ENCODE measurements at places on chromosomes 1 and 21.
A peak's percentile ranks its signal among the peaks of the same experiment; 100 is the strongest.

GRCh38 chr21:34000375-34000774, 73.0 kb upstream of the MRPS6 start:
- no peak for DNase-seq

- DNase-seq: peak; percentile 91
Observed at GRCh38 chr21:43718872-43719747, at the start of gene PDXK. Gene PDXK, plus strand, starts transcription at chr21:43719129. Its CDS starts 166 bp downstream, at chr21:43719295.

DNA sequence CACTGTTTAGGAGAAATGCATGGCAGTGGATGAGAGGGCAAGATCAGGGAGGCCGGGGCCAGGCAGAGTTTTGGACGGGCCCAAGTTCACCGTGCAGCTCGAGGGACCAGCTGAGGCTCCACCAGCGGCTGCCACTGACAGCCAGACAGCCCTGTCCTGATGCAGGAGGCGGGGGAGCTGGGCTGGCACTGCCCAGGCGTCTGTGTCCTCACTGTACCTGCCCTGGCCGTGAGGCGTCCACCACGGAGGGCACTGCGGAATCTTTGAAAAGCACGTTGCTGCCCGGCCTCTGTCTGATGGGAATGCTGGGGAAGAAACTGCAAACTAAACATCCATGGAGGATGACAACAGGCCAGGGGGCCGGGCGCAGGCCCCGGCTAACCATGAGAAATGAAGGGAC, 35.5 kb downstream of the VPS26C start:
- no peak for DNase-seq

DNA sequence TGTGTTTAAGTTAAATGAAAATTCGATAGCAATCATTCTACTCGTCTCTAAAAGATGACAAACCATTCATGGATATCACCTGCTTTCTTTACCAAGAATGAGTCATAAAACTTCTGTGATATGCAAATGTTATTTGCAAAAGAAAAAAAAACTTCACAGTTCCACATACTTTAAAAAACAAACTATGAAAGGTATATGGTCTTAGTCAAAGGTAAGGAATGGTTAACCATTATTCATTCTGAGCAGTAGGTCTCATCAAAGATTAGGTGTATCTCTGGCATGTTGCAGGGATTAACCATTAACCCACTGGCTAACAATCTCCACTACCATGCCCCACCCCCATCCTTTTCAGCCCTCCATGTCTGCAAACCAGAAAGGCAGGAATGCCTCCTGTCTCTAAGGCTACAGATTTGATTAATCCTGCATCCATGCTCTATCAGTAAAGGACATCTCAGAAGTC, 44.4 kb downstream of the PTPN14 start:
- DNase-seq: no peak

DNA sequence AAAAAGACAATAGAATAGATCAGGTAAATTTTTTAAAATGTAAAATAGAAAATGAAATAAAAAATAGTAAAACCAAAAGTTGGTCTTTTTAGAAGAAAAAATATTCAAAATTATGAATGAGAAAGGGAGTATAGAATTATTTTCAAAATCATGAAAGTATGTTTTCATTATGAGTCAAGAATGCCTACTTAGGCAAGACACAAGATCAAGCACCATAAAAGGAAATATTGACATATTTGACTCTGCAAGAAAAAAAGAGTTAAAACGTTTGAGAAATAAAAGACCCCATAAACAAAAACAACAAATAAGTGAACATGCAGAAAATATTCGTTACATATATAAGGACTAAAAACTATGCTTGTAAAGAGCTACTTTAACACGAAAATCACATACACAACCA, 4.8 kb upstream of the COX20 start:
- no peak for DNase-seq
